Activated CD4-positive, CD25-positive, alpha-beta regulatory T cell treated with anti-CD3 and anti-CD28 coated beads, Interleukin-2, amount 50 U/mL, for 24 hours (primary cell): ENCODE measurements at places on chromosomes 11 and 22.
A peak's percentile ranks its signal among the peaks of the same experiment; 100 is the strongest.

GRCh38 chr11:119483341-119483880 is 60.4 kb upstream of the THY1 start:
- no peak for ATAC-seq

GRCh38 chr11:83047515-83048225 is 24.0 kb downstream of the RAB30 start:
- no peak for ATAC-seq

- no peak for ATAC-seq
Observed at GRCh38 chr11:108851781-108852180, 186.9 kb downstream of the DDX10 start.

DNA sequence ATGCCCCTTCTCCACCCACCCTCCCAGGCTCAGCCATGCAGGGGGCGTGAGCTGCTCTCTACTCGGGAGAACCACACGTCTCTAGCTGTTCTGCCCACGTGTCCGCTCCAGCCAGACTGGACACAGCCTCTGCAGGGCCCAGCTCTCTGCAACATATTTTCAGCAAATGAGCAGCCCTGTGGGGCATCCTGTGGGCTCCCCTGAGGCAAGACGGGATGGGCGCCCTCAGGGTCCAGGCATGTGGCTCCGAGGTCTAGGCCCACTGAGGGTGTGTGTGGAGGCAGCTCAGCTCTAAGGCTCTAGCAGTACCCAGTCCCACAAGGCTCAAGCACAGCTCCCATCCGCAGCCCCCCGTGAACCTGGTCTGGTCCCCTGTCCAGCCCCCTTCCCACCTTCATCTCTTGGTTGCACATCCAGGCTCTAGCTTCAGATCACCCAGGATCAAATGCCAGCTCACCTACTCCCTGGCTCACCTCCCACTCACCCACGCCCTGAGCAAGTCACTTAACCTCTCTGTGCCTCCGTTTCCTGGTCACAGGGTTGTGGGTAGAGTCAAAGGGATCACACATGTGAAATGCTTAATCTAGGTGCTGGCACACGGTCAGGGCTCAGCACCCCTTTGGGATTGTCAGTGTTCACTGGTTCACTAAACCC is 57.8 kb upstream of the TCF20 start:
- ATAC-seq = no peak

- ATAC-seq = no peak
Observed at GRCh38 chr11:61345170-61345610, 12.2 kb downstream of the TKFC start.

DNA sequence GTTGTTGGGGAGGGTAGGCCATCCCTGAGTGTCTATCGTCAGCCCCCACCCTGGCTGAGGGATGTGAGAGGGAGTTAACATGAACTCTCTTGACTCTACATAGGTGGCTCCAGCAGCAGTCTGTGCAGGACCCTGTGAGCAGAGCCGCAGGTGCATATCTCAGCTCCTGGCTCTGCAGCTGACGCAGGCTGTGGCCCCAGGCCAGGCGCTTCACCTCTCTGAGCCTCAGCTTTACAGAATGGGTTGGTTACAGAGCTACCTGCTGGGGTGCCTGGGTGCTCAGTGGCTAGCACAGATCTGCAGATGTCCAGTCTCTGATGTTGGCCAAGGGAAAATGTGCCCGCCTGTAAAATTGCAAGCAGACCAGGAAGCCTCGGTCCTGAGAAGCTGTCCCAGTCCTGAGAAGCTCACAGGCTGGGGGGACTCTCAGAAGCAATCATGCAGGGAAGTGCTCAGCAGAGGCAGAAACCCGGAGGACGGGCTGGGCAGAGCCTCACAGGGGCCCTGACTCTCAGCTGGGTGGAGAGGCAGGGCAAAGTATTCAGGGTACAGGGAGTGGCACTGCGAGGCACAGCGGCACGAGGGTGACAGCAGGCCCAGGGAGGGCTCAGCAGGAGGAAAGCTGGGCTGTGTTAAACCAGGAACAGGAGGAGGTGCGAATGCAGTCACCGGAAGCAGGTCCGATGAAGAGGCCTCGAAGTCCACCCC is 15.9 kb upstream of the LRP5 start:
- ATAC-seq = no peak

- no peak for ATAC-seq
Observed at GRCh38 chr22:49259839-49260615, 567.6 kb downstream of the BRD1 start.

- no peak for ATAC-seq
Observed at GRCh38 chr11:113928311-113928710, 23.7 kb downstream of the HTR3B start.

- no peak for ATAC-seq
Observed at GRCh38 chr11:20010851-20011225, 149.4 kb downstream of the DBX1 start.

GRCh38 chr11:73152861-73153483 is 10.9 kb upstream of the FCHSD2 start:
- peak; percentile 91 for ATAC-seq

- ATAC-seq = no peak
Observed at GRCh38 chr11:81840380-81840779, 893.3 kb downstream of the FAM181B start.

- ATAC-seq = no peak
Observed at GRCh38 chr11:119318240-119319135, 1.6 kb upstream of the MCAM start.

- ATAC-seq = no peak
Observed at GRCh38 chr11:74373382-74373781, 24.9 kb downstream of the PGM2L1 start.

DNA sequence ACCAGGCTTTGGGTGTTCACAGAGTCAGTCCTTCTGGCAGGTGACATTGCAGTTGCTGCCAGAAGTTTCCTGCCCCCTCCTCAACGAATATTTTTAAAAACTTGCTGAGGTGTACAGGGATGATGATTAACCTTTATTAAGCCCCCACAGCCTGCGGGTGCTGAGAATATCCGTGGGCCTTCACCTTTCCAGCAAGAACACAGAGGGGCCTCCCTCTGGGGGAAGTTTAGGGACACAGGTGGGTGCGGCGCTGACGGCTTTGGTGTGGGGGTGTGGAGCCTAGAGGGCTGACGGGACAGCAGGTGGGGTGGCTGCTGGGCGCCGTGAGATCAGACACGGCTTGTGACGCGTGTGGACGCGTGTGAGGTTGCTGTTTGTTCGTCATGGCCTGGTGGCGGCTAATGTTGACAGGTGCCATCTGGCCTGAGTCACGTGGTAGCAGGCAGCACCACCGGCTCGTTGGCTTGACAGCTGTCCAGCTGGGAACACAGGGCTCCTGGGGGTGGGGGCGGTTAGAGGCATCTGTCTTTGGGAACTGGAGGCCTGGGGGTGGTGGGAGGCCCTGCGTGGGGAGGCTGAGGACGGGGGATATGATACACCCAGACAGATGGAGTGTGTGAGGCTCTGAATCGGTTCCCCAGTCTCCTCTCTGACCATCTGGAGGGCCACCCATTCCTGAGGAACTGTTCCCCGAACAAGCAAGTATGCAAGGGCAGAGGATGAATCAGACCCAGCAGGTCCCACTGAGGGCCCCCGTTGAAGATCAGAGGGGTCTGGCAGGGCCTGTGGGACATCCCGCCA is 12.5 kb upstream of the LRRC10B start:
- ATAC-seq = no peak

GRCh38 chr11:127816962-127817361 is 770.4 kb downstream of the ETS1 start:
- ATAC-seq = no peak

- peak; percentile 52 for ATAC-seq
Observed at GRCh38 chr22:38262051-38262795, 10.6 kb downstream of the TMEM184B start.

- no peak for ATAC-seq
Observed at GRCh38 chr11:2531277-2531986, 86.6 kb downstream of the KCNQ1 start.
